ENCODE measurements at places on chromosomes 3 and 15. TPM values are rescaled to one million over a fixed set of nuclear protein-coding genes. Genes with fewer than 3 reads are reported as not detected.

GRCh38 chr3:123202451-123202850 lies 708 bp downstream of the SEC22A start:
- DNase-seq, result peak; percentile 12

DNA sequence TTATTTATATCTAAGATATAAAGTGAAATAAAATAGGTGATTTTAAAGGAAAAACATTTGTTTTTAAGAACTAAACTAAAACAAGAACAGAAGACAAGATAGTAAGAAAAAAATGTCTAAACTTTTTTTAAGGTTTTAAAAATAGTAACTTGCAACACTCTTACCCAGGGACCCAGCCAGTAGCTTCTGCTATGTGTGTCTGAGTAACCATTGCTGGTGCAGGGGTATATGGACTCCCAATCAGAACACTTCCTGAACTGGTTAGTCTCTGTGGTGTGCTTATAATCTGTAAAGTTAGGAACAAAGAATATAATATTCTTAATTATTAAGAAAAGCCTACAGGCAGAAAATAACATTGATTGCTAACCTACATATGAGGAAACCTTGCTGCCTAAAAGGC lies 118.4 kb downstream of the ATP1B3 start:
- no peak for DNase-seq

- no peak for DNase-seq
Measured at GRCh38 chr3:549636-550035, 353.1 kb downstream of the CHL1 start.

TNNC1 gene
- total RNA-seq, result 1.3 TPM

DNA sequence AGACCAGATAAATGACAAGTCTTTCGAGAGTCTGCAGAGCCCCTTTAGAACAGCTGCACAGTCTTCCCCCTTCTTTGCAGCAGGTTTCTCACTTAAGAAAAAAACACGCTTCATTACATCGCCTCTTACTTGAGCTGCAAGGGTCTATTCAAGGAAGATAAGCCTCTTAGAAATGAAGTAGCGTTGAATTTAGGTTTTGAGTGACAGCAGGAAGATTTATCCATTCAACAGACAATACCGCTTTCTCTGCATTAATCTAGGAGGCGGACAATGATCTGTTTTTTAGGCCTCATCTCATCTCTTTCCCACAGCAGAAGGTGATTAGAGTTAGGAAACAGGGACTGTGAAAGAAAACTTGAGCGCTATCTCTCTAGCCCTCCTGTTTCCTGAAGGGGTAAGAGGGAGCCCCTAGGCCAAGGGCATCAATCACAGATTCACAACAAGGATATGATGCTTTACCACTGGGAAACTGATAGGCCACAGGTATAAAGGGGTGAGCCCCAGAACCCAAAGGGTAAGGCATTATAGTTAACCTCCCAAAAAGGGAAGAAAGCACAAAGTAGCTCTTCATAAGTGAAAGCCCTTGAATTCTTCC lies 84.3 kb downstream of the MECOM start:
- no peak for DNase-seq

ANKRD34C gene
- total RNA-seq, result not detected

WDR93 gene
- total RNA-seq, result 0.17 TPM

FOXL2 gene
- 1.5 TPM for total RNA-seq

DNA sequence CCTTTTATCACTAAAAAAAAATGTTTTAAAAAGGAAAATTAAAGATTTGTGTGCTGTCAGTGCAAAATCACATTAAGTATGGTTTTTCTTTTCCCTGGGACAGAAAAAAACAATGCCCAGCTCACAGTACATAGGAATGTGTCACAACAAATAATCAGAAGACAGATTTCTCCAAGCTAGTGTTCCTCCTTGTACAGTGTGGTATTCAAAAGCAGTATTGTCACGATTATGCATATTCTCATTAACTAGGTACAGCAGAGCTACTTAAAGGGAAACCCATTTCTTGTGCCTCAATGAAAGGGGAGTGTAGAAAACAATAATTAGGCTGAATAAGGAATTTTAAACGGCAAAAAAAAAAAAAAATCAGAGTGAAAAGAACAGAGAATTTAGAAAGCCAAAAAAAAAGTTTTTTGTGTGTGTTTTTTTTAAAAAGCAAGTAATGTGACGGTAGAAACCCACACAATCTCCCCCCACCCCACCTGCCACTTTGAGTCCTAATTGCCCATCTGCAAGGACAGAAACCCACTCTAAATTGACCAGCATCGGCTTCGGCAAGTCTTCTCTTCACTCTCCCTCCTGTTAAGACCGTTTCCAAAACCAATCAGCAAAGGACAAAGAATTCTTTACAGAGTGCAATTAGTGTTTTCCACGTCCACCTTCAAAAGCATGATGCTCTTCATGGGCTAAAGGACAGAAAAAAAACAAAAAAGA lies 41.0 kb downstream of the EIF4E3 start:
- no peak for DNase-seq

ABI3BP gene
- 2.0 TPM for total RNA-seq

- DNase-seq, result peak; percentile 31
Measured at GRCh38 chr3:134079111-134079547, 49.4 kb upstream of the SLCO2A1 start.

- no peak for DNase-seq
Measured at GRCh38 chr3:114902691-114903101, 244.4 kb downstream of the ZBTB20 start.

- DNase-seq, result peak; percentile 58
Measured at GRCh38 chr3:140585828-140586227, 92.0 kb upstream of the TRIM42 start.

GRCh38 chr15:65783872-65784271 lies 8.2 kb downstream of the DENND4A start:
- DNase-seq, result no peak

PIGZ gene
- total RNA-seq, result 2.7 TPM

NOX5 gene
- 0.05 TPM for total RNA-seq

DNA sequence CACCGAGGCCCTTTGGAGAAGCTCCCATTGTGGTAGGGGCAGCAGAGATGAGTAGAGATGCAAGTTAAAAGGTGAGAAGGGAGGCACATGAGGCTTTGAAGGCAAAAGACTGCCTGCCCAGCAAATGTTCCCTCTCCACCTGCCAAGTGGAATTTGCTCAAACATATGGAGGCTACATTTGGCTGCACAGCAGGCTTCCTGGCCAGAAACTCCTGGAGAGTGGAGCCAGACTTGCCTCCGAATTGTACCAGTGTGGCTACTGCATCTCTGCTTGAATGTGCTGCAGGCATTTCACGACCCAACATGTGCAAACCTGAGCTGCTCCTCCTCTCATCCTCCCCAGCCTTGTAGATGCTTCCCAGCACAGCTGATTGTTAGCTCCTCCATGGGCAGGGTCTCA lies 229.2 kb downstream of the ZNF621 start:
- DNase-seq, result no peak

GOLGA6D gene
- total RNA-seq, result not detected

DNA sequence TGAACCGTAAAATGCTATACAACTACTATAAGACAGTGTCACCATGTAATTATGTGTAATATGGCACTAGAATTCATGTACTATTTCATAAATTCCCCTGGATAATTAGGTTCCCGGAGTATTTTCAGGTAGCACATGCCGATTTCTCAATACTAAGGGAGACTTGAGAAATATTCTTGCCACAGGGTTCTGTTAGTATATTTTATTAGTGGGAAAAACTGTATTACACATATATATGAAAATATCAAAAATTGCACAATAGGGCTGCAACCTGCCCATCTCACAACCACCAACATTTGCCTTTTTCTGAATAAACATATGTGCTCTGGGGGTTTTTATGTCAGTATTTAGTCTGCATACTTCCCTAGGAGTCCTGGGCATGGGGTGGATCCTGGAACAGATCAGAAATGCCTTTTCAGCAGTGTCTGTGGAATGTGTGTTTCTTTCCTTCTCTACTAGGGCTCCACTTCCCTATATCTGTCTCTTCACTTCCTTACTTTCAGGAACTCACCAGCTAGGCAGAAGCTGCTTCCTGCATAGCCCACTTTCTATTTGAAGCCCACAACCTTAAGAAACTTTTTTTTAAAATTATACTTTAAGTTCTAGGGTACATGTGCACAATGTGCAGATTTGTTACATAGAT lies 87.5 kb downstream of the RPL39L start:
- no peak for DNase-seq

Measured in mammary epithelial cell (primary cell).